ENCODE measurements at places on chromosomes 7 and 10.

- DNase-seq = no peak
These were observed 86.4 kb downstream of the PRPF18 start for GRCh38 chr10:13673156-13673555.

DNA sequence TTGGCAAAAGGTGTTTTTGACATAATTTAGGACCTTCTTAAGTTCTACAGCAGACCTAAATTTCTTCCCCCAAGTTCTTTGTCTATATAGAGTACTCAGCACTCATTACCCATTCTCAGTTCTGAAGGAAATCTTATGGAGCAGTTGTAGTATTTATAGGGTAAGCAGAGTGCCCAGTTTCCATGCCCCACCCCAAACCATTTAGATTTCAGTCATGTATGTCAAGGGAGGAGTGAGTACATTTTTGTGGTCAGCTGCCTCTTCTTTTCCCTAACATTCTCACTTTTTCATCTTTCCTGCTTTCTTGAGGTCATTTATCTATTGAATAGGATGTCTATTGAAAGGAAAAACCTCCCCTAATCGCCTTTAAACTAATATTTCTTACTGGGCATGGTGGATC lies 83.3 kb downstream of the KAT6B start:
- DNase-seq = no peak

DNA sequence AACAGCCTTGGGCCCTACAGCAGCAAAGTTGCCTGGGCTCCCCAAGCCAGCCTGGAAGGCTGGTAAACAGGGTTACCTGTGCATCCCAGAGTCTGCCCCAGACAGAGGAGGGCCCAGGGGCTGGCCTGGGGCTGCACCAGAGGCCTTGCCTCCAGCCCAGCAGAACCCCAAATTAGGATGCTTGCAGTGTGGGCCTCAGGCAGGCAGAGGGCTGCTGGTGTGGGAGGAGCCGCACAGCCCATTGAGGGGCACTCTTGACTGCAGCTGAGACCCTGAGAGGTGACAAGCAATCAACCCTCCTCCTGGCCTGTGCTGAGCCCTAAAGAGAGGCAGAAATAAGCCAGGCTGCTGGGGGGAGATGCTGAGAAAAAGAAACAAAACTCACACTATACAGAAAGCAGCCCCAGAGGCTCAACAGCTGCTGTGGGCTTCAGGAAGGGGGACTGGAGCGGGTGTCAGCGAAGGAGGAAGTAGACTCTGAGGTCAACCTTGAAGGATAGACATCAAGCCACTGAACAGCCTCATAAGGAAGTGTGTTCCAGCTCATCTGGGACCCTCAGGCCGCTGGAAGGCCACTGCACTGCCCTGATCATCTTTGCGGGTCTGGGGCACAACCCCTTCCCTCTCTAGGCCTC lies 6.6 kb downstream of the AIFM2 start:
- no peak for DNase-seq

DNA sequence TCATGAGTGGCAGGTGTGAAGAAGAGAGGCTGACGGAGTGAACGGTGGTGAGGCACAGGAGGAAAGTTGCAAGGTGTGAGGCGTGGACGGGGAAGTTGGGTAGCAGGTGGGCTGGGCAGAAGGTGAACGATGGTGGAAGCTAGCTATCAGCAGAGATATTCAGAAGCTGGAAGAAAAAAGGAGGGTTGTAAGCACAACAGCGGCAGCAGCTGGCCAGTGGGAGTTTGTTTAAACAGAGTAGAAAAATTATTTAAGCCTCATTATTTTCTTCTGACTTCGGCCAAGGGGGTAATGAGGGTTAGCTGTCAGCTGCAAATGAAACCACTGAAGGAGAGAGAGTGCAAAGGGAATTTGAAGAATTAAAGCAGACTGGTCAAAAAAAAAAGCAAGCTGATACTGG lies 62.1 kb upstream of the PRKAR2B start:
- DNase-seq = no peak

- DNase-seq = no peak
These were observed 46.9 kb downstream of the TASOR2 start for GRCh38 chr10:5731559-5731958.

GRCh38 chr10:46541735-46542566 lies 14.5 kb downstream of the GPRIN2 start:
- DNase-seq = no peak

GRCh38 chr7:33903791-33904680 lies 1.3 kb upstream of the BMPER start:
- DNase-seq = no peak

GRCh38 chr7:76273503-76273902 lies 29.0 kb upstream of the HSPB1 start:
- DNase-seq = no peak

DNA sequence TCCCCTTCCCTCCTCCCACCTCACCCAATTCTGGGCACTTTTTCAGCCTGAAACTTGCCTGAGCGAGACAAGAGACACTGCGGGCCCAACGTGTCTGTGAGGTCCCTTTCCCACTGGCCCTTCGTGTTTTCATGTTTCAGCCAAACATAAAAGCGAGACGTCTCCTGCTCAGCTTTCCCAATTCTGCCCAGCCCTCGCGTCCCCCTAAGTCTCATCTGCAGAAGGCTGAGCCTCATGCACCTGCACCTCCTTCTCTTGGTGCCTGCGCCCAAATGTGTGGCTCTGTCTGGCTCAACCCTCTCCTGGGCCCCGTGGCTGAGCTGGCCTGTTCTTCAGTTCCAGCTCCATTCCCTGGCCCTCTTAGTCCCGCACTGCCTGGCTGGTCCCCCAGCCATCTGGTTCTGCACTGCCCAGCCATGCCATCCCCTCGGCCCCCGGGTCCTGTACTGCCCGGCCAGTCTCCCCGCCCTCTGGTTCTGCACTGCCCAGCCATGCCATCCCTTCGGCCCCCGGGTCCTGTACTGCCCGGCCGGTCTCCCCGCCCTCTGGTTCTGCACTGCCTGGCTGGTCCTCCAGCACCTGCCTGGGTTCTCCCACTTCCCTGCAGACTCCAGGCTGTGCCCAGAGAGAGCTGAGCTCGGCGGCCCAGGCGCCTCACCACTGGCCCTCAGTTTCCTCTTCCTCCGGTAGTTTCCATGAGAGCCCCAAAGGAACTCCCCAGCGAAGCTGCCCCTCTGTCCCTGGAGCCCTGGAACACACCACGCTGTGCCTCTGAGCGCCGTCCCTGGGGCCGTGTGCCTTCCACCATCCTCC lies 224.1 kb downstream of the DNAJB6 start:
- DNase-seq = no peak

All from CD4-positive, alpha-beta memory T cell (primary cell).